ENCODE measurements at places on chromosomes 3 and 15.

DNA sequence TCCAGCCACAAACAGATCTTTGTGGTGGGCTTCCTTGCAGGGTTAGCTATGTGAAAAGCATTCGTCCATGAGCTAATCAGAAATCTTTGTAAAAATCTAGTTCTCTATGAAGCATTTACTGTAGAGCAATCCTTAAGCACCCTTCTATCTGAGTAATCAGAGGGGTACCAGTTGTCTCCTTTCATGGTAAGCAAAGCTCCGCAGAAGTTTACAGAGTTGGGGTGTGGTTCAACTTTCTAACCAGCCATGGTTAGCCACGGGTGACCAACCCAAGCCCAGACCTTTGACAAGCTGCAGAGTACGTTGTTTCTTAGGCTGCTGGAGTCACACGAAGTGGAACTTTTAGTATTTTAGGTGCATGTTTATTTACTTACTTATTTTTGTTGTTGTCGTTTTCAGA lies 77.4 kb downstream of the FLNB start:
- no peak for DNase-seq

DNA sequence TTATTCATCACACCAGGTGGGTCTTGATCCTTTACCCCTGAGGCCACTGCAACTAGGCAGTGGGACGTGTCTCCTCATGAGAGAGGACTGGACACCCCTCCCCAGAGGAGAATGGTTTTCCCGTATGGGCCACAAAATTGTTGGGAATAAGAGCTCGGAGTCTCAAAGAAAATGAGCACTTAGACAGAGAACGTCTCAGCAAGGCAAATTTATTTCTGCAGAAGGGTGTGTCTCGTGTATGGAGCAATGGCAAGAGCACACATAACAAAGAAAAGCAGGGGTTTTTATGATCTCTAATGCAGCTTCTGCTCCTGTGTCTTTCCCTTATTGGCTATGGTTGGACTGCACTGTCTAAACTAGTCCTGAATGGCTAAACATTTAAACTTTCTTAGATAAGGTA lies 803.5 kb downstream of the PLOD2 start:
- DNase-seq: no peak

- no peak for DNase-seq
These were observed 116.4 kb upstream of the ARHGEF3 start for GRCh38 chr3:56918111-56918568.

GRCh38 chr15:44661576-44661975 lies 1.9 kb downstream of the SPG11 start:
- no peak for DNase-seq

GRCh38 chr3:35641920-35642527 lies 2.7 kb downstream of the ARPP21 start:
- DNase-seq: no peak

- DNase-seq: no peak
These were observed 16.3 kb downstream of the SNX33 start for GRCh38 chr15:75663931-75664421.

DNA sequence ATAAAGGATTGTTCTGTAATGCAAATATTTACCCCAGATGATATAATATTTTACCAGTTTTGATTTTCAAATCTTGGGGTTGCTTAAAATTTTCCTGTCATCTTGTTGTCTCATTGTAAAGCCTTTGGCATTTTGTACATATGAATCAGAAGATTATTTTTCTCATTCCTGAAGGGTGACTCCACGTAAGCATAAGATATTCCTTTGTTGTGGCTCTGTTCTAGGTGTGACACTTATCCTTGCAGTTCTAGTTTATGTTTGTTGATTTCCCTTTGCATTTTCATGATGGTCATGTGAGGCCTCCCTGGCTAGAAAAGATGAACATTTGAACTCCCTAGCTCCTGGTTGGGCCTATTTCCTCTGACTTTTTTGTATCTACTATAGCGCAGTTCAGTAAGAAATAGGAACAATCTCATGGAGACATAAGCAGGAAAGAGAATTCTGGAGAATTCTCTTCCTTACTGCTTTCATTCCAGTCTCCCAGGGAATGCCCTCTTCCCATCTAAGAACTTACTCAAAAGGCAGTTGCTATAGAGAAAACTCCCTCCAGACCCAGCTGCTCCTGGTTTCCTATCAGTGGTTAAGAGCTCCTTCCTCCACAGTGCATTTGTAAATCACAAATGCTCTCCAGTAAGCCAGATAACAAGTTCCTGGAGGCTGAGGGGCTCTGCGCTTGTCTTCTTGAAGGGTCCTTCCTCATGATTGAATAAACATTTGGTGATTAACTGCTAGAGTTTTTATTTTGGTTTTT lies 124.7 kb downstream of the WNT5A start:
- DNase-seq: peak; percentile 74

DNA sequence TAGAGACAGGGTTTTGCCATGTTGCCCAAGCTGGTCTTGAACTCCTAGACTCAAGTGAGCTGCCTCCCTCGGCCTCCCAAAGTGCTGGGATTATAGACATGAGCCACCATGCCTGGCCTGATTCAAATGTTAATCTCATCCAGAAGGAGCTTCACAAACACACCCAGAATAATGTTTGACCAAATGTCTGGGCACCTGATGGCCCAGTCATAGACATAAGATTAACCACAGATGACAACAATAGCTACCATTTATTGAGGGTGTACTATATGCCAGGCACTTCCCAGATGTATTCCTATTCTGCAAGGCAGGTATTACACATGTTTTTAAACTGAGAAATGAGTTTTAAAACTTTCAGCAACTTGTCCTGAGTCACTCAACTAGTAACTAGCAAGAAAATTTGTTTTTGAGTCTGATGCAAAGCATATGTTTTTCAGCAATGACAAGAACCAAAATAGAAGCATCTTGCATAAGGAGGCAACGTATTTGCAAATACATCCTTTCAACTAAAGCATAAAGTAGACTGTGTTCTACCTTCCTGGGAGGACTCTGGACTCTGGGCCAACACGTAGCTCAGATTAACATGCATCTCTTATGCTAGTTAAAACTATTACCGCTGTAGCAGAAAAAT lies 8.1 kb upstream of the SPG21 start:
- DNase-seq: no peak
